ENCODE measurements at places on chromosomes 12 and 14. TPM values are rescaled to one million over a fixed set of nuclear protein-coding genes. Genes with fewer than 3 reads are reported as not detected.

DNA sequence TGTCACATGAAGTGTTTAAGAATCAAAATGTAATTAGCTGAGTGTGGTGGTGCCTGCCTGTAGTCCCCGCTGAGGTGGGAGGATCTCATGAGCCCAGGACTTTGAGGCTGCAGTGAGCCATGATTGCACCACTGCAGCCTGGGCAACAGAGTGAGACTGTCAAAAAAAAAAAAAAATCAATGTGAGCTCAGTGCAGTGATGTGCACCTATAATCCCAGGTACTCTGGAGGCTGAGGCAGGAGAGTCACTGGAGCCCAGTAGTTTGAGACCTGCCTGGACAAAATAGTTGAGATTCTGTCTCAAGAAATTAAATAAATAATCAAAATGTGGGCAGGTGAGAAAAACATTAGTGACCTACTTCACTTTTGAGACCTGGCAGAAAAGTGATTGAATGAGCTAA lies 140.0 kb downstream of the MON2 start:
- no peak overlapping the region for H3K27ac ChIP-seq
- H3K4me3 ChIP-seq = no peak overlapping the region
- no peaks in the 10 kb centered on the region for H3K27me3 ChIP-seq
- H3K36me3 ChIP-seq = no peaks in the 10 kb centered on the region

DNA sequence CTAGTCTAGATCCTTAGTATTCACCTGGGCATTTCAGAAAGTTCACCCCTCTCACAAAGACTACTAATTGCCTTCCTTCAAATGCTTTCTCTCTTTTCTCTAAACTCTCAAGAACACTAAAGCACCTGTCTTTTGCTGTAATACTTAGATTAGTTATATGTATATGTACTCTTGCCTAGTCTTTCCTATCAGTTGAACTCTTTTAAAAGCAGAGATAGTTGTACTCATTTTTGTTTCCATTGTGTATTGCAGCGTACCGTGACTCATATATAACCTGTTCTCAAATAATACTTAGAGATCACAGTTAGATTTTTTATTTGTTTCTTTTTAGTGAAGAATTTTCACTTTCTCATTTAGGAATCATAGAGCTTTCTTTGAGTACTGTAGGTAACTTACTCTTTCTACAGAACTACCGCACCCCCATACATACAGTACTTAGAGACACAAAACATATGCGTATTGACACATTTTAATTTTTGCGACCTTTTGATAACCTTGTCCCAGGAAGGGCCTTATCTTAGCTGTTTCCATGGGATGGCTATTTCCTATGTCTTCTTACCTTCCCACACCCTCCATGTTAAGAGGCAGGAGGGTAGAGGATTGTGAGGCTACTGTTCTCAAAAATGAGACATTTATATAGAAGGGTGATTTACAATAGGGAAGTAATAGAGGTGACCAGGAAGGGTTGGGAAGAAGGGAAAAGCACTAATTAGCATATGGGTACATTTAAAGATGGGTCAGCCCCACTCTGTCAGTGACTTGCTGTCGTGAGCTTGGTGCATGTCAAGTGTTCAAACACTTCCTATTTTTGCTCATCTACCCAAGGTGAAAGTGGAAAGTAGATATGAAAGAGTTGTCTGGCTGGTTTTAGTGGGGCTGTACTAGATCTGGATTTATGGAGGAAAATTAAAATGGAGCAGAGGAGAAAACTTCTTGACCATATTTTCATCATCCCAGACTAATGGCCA lies 74.3 kb downstream of the PLEKHA5 start:
- H3K36me3 ChIP-seq = no peaks in the 10 kb centered on the region
- DNase-seq = no peak
- H3K4me1 ChIP-seq = no peaks in the 10 kb centered on the region
- H3K27me3 ChIP-seq = no peaks in the 10 kb centered on the region
- H3K4me3 ChIP-seq = no peak overlapping the region

DNA sequence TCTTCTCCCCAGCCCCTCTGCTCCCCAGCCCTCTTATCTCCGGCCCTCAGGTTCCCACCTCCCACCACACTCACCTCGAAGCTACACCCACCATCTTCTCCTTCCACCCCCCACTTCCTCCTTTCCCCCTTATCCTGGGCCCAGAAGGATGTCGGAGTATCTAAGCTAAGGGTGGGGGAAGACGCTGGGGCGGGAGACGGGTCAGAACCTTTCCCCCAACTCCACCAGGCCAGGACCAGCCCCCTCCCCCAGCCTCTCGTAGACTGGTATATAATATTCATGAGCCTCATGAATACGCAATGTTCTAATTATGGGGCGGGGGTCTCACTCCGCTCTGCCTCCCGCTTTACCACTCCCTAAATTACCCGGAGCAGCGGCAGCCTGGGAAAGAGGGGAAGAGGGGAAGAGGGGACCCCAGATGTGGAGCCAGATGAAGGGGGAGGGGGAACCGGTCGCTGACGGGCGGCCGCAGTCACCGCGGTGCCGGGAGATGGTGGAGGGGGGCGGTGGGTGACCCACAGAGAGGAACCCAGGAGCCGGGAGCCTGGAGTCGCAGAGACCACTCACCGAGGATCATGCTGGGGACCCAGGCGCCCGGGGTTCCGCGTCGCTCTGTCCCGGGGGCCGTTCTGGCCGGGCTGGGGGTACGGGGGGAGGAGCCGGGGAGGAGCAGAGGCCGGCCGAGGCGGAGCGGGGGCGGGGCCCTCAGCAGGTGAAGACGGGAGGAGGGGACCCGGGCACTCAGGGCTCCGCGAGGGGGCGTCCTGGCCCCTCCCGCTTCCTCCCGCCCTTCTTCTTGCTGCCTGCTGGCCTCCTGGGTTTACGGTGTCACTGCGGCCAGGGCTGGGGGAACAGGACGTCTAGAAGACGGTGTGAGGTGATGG lies 6.4 kb upstream of the ZNF385A start:
- DNase-seq = no peak
- peak overlapping the region; percentile 43 for H3K4me3 ChIP-seq
- H3K27me3 ChIP-seq = no peaks in the 10 kb centered on the region
- H3K4me1 ChIP-seq = peaks cover 22% of the 10 kb centered on the region

DNA sequence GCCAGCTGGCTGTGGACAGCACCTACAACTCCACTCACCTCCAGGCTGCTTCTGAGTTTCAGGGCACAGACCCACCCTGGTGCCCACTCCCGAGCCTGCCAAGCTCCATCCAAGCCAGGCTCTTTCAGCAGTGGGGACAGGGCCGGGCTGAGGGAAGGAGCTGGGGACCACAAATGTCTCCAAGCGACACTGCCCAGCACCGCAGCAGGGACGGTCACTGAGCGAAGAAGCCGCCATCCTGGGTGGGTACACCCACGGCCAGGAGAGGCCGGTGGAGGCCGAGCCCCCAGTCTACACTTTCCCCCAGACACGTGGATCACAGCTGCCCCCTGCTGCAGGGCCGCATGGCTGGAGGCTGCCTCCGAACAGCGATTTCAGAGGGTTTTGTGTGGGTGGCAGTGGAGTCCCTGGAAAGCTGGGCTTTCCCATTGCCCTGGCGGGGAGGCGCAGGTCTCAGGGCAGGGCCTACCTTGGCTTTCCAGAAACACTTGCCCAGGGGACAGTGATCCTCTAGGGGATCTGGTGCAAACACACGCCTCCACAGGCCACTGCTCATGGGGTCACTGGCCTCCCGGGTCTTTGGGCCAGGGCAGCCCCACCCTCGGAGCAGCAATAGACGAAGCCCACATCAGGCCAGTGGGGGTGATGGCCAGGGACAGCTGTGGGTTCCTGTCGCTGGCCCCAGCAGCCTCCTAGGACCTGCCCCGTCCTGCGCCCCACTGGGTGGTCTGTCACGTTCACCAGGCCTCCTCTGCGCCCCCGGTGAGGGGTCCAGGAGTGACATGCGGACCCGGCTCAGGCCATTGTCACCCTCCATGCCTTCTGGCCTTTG lies 1.2 kb upstream of the GPR132 start:
- no peaks in the 10 kb centered on the region for H3K36me3 ChIP-seq
- no peaks in the 10 kb centered on the region for H3K4me1 ChIP-seq
- no peak overlapping the region for H3K4me3 ChIP-seq
- no peak for DNase-seq
- H3K27ac ChIP-seq = no peak overlapping the region

DNA sequence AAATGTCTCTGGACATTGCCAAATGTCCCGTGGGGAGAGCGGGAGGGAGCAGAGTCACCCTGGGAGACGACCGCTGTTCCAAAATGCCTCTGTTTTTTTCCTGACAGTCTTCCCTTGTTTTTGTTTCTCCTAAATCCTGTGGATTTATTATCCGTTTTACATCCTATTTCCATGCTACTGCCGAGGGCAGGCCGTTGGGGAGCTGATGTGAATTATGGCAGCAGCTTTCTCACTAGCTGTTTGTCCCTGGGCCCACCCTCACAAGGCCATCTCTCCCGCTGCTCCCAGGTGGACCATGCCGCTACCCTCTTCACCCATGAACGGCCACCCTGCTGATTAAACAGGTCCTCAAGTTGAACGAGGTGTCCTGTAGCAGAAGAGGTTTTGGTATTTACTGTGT lies 55.2 kb downstream of the FBXL14 start:
- no peak overlapping the region for H3K27ac ChIP-seq
- no peak overlapping the region for H3K4me3 ChIP-seq
- no peak for DNase-seq
- no peaks in the 10 kb centered on the region for H3K4me1 ChIP-seq

GRCh38 chr14:22566845-22567244 lies 22.2 kb downstream of the DAD1 start:
- H3K4me1 ChIP-seq = peaks cover 41% of the 10 kb centered on the region
- peaks cover 4% of the 10 kb centered on the region for H3K36me3 ChIP-seq
- no peak overlapping the region for H3K4me3 ChIP-seq
- H3K27me3 ChIP-seq = no peaks in the 10 kb centered on the region
- DNase-seq = no peak

DNA sequence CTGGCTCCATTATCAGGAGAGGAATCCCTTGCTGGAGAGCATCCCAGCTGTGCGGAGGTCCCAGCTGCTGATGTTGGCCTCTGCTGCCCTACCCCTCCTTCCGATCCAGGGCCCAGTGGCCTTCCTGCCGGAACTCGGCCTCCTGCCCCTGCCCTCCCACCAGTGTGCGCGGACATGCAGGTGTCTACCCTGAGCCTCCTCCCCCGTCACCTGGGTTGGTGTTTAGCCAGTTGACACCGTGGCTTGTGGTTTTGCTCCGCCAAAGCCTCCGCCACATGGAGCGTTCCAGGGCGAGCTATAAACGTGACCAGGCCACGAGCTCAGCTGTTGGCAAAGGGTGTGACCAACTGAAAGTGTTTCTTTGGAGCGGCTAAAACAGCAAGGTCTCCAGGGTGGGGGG lies 1104.3 kb downstream of the BCL11B start:
- no peaks in the 10 kb centered on the region for H3K4me1 ChIP-seq
- no peaks in the 10 kb centered on the region for H3K27me3 ChIP-seq
- no peak overlapping the region for H3K4me3 ChIP-seq
- H3K36me3 ChIP-seq = no peaks in the 10 kb centered on the region
- no peak for DNase-seq

GRCh38 chr12:5390174-5390799 lies 41.6 kb upstream of the NTF3 start:
- H3K4me3 ChIP-seq = no peak overlapping the region
- H3K36me3 ChIP-seq = no peaks in the 10 kb centered on the region
- DNase-seq = no peak
- H3K27me3 ChIP-seq = no peaks in the 10 kb centered on the region
- H3K4me1 ChIP-seq = no peaks in the 10 kb centered on the region

DNA sequence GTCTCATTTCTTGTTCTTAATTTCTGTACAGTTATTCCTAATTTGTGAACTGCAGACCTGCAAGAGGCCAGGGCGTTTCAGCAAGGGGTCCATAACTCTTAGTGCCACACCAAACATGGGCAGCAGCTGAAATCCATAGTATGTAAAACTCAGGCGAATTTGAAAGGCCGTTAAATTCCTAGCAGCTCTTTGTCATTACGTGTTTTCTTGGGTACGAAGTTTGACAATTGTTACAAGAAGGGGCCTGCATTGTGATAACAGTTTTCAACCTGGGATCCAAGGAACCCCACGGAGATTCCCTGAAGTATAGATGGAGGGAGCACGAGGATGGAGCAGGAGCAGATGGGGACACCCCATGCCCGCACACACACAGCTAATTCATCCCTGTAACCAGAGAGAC lies 288.0 kb downstream of the ZFP36L1 start:
- no peaks in the 10 kb centered on the region for H3K27me3 ChIP-seq
- peaks cover 9% of the 10 kb centered on the region for H3K4me1 ChIP-seq
- no peak overlapping the region for H3K27ac ChIP-seq
- H3K36me3 ChIP-seq = no peaks in the 10 kb centered on the region

GRCh38 chr12:48873096-48873495 lies 7.4 kb upstream of the RND1 start:
- peaks cover 2% of the 10 kb centered on the region for H3K27me3 ChIP-seq
- DNase-seq = no peak
- H3K4me1 ChIP-seq = no peaks in the 10 kb centered on the region
- H3K4me3 ChIP-seq = no peak overlapping the region
- no peak overlapping the region for H3K27ac ChIP-seq
- no peaks in the 10 kb centered on the region for H3K36me3 ChIP-seq

- no peak overlapping the region for H3K4me3 ChIP-seq
- H3K36me3 ChIP-seq = no peaks in the 10 kb centered on the region
- H3K27me3 ChIP-seq = no peaks in the 10 kb centered on the region
Observed at GRCh38 chr14:51039252-51039651, 55.7 kb downstream of the TRIM9 start.

DNA sequence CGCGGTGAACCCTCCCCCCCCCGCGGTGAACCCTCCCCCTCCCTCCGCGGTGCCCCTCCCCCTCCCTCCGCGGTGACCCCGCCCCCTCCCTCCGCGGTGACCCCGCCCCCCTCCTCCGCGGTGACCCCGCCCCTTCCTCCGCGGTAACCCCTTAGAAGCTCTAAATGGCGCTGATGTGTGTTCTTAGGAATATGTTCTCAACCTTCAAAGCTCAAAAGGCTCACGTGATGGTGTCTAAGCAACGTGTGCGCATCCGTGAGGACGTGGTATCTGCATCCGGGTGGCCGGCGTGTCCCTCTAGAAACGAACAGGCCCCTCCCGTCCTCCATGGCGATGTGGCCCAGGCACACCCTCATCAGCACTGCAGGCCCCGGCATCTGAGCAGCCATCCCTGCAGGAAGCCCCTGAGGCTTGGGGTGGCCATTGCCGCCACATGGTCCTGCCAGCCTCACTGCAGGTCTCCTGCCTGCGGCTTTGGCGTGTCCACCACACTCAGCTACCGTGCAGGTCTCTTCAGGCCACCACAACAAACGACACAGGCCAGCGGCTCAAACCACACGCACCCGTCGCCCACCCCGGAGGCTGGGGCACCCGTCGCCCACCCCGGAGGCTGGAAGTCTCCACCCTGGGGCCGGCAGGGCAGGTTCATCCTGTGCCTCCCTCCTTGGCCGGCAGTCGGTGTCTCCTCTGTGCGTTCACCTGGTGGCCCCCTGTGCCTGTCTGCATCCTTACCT lies 14.5 kb upstream of the FBRSL1 start:
- DNase-seq = no peak
- no peaks in the 10 kb centered on the region for H3K36me3 ChIP-seq
- H3K27me3 ChIP-seq = no peaks in the 10 kb centered on the region

- no peaks in the 10 kb centered on the region for H3K36me3 ChIP-seq
- H3K27me3 ChIP-seq = no peaks in the 10 kb centered on the region
- no peak for DNase-seq
- H3K4me3 ChIP-seq = no peak overlapping the region
- no peaks in the 10 kb centered on the region for H3K4me1 ChIP-seq
- H3K27ac ChIP-seq = no peak overlapping the region
Observed at GRCh38 chr14:73861073-73861472, 9.4 kb downstream of the PTGR2 start.

The SIX1 gene
- total RNA-seq = 28.3 TPM

The TBPL2 gene
- not detected for total RNA-seq

The KRT82 gene
- total RNA-seq = not detected

The GPD1 gene
- total RNA-seq = 258 TPM

The SLC38A4 gene
- total RNA-seq = 14.7 TPM

The KCNK10 gene
- total RNA-seq = not detected

The OR10G2 gene
- total RNA-seq = not detected
